ENCODE measurements at places on chromosomes 12 and 14.

DNA sequence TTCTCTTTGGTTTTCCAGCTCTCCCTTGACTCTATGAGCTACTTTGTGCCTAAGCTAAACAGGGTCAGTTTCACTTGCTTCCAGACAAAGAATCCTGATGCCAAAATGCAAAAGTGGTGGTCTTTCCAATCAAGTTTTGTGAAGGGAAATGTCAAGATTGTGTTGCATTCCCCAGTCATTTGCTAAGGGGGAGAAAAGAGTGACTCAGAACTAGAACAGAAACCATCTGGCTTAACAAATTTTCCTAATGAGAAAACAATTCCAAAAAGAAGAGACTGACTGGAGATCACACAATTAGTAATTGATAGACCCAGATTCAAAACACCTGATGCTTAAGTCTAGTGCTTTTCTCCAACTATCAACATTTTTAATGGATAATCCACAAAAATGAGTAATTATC is 235.1 kb upstream of the DIO2 start:
- DNase-seq, result no peak

DNA sequence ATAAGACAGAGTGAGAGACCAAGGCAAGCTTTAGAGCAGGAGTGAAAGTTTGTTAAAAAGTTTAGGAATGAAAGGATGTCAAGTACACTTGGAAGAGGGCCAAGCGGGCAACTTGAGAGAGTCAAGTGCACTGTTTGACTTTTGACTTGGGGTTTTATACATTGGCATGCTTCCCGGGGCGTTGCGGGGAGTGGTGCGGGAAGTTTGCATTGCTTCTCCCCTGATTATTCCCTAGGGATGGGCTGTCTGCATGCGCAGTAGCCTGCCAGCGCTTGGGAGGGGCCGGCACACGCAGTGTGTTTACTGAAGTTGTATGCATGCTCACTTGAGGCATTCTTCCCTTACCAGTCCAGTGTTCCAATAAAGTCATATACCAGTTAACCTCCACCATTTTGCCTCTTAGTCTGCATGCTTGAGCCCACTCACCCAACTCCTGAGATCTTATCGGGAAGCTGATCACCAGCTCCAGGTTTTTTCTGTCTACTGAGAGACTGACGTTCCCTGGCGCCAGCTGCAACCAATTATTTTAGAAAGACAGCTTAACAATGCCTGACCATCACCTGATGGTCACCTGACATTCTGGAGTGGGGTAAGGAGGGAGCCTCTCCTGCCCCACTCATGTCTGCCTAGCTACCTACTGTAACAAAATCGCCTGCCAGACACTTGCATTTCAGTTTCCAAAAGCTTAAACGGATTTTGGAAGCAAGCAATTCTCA is 53.2 kb downstream of the DACT1 start:
- DNase-seq, result no peak

DNA sequence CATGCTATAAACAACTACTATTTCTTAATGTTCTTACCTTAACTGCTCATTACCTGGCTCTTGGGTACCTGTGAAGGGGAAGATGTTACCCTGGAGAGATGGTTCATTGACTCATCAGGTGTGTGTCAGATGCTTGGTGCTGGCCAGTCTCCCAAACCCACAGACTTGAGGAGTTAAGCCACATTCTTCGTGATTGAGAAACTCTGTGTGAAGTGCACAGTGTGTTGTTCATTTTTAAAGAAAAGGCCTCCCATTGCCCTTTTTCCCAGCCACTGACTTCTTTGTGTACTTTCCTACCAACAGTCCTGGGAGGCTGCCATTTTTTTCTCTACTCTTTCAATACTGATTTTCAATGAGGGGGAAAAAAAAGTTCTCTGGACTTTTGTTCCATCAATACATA is 3.2 kb downstream of the MGST1 start:
- DNase-seq, result no peak

DNA sequence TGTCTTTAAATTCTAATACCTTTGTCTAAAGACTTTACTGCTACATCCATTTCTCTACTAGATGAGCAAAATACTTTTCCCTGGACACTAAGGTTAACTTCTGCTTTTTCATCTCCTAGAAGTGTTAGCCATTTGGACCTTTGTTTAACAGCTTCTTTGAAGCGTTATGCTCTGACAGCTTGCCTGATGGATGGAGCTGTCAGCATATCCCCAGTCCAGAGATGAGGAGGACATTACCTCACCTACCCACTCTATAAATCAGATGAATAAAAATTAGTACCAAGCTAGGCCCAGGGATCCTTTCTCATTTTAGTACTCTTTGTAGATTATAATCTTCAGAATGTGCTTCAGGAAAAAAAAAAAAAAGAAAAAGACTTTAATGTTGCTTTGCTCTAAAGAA is 222.7 kb downstream of the PELI2 start:
- DNase-seq, result no peak

DNA sequence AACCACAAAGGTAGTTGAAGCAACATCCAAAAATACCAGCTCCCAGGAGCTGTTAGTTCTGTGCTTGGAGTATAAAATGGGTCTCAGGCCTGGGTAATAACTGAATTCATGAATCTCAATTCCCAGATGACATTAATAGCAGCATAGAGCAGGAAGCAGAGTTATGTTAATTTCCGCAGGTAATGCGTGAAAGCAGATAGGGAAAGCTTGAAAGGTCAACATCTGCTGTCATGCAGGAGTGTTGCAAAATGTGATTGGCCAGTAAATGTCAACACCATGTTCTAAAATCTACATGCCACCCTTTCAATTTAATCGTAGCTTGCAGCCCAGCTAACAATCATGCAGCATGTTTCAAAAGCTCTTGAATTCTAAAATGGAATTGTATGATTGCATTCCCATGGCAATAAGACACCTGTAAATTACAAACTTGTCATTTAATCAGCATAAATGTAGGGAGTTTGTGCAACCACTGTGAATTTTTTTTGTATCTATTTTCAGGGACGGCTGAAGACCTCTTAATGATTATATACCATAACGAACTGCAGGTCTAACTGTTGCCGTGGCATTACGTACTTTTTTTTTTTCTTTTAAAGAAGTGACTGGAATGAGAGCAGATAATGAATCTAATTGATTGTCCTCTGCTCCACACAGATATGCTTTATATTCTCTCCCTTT is 635.8 kb upstream of the FOXG1 start:
- DNase-seq, result no peak

GRCh38 chr12:110531741-110532333 is 29.7 kb downstream of the RAD9B start:
- no peak for DNase-seq
